NCI-H510A (cell line): ENCODE measurements at places on chromosomes 4 and X.
A peak's percentile ranks its signal among the peaks of the same experiment; 100 is the strongest.

- DNase-seq: no peak
These were observed 53.2 kb downstream of the SPRY1 start for GRCh38 chr4:123449780-123450179.

DNA sequence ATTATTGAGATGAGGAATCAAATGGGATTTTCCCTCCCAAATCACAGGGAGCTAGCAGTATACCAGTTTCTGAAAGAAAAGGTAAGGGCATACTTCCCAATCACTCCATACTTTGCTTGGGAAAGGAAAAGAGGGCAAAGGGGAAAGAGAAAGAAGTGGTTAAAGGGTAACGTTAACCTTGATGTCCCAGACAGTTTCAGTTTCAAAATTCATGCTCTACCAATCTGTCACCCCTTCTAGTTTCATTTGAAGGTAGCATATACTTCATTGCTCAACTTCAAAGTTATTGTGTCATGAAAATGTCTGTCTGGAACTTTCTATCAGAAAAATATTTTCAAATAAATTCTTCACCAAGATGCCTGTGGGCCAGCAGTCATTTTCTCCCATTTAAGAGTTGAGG is 16.0 kb downstream of the TNMD start:
- no peak for DNase-seq

DNA sequence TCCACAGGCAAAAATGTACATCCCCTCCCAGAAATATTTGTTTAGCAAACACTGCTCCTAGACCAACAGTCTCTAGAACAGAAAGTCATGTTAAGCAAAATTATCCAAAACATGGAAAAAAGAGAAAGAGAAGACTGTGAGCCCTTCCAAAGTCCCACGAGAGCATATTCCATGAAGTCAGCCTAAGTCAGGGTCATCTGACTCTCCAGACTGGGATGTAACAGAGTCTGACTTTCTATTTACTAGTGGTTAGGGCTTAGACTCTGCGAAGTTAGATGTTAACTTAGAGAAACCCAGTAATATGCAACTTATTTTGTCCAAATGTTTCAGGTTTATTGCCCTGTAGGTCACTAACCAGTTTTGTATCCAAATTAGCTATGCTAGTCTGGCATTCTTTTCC is 102.3 kb downstream of the MID1 start:
- DNase-seq: no peak

GRCh38 chr4:185811509-185812364 is at the start of gene SORBS2:
Gene SORBS2, minus strand, starts transcription at chr4:185812194. Its CDS starts 121,623 bp downstream, at chr4:185690571.
- peak; percentile 44 for DNase-seq

DNA sequence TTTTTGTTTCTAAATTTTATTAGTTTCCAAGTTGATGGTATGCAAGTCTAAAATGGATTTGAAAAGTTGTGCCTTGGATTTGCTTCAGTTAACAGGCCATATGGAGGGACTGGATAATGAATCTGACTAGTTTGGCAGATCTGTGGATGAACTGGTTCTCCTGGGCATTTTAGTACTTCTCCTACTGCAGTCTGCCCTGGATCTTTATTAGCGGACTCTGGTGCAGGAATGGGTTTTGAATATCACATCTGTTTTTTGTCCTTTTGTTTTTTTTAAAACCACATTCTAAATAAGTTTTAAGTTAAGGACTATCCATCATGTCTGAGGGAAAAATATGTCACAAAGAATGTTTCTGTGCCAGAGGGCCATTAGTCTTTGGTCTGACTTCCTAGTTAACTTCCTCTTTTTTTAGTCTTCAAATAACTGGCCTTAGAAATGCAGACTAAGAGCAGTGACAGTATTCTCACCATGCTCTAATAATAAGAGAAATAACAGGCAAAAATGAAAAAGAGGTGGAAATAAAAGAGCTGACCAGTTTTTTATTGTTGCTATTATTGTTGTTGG is 13.9 kb upstream of the DCK start:
- DNase-seq: no peak

GRCh38 chrX:103488332-103488731 is 31.0 kb downstream of the RAB40A start:
- no peak for DNase-seq

- no peak for DNase-seq
These were observed 508.6 kb downstream of the RAB28 start for GRCh38 chr4:12975511-12975910.

GRCh38 chr4:100070868-100071267 is 119.4 kb downstream of the DDIT4L start:
- no peak for DNase-seq

GRCh38 chrX:141314441-141314840 is 72.1 kb upstream of the SPANXC start:
- DNase-seq: no peak

DNA sequence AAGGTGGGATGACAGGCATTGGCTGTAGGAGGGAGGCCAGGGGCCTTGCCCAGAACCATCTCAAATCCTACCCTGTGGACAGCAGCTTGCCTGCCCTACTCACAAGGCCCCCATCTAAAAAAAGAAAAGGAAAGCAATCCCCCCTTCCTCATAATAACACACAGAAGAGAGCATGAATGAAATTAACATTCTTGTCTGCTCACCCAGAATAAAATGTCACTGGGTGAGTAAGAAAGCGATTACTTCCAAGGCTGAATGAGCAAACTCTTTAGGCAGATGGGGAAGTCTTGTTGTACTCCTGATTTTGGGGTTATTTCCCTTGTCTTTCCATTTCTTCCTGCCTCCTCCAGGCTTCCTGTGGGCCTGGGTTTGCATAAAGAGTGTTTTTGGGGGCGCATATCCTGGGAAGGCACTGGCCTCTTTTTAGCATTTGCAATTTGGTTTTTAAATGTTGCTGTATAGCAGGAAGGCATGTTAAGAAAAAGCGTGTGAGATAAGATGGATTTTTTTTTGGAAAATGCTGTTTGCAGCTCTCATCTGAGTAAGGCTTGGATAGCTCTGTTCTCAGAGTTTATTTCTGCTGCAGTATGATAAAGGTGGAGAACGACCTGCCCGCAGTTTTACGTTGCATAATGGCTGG is 248.3 kb upstream of the GATB start:
- no peak for DNase-seq

- DNase-seq: no peak
These were observed 275.2 kb downstream of the SPRY1 start for GRCh38 chr4:123671636-123672404.

- no peak for DNase-seq
These were observed 5.8 kb downstream of the RXFP1 start for GRCh38 chr4:158527516-158527915.

- no peak for DNase-seq
These were observed 186.0 kb upstream of the WDFY3 start for GRCh38 chr4:85152480-85152879.

GRCh38 chr4:124515591-124515990 is 196.9 kb downstream of the ANKRD50 start:
- no peak for DNase-seq

GRCh38 chrX:23493941-23494374 is 159.3 kb downstream of the PTCHD1 start:
- no peak for DNase-seq

DNA sequence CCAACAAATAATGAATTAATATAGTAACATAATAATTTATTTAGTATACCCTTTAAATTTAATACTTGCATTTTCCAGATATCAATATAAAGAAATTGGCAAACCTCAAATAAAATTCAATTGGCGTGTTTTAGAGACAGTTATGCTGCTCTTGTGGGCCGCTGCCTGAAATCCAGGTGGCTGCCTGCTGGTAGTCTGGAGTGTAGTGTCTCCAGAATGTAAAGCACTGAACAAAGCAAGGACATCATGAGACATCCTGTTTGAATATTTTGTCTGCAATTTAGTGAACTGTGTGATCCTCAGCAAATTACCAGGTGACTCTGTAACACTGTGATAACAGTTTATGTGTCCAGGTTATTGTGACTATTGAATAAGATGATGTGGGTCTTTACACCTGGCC is 29.9 kb downstream of the ZFP42 start:
- no peak for DNase-seq

GRCh38 chrX:45623266-45623665 is 422.6 kb upstream of the DIPK2B start:
- no peak for DNase-seq

GRCh38 chrX:150648296-150648940 is 44.8 kb upstream of the MTMR1 start:
- no peak for DNase-seq
